ENCODE measurements at places on chromosomes 3 and 15. TPM values are rescaled to one million over a fixed set of nuclear protein-coding genes. Genes with fewer than 3 reads are reported as not detected.

Gene LRTM1
- not detected for total RNA-seq

Gene ADAMTSL3
- total RNA-seq = 23.4 TPM

Gene NOX5
- 0.60 TPM for total RNA-seq

DNA sequence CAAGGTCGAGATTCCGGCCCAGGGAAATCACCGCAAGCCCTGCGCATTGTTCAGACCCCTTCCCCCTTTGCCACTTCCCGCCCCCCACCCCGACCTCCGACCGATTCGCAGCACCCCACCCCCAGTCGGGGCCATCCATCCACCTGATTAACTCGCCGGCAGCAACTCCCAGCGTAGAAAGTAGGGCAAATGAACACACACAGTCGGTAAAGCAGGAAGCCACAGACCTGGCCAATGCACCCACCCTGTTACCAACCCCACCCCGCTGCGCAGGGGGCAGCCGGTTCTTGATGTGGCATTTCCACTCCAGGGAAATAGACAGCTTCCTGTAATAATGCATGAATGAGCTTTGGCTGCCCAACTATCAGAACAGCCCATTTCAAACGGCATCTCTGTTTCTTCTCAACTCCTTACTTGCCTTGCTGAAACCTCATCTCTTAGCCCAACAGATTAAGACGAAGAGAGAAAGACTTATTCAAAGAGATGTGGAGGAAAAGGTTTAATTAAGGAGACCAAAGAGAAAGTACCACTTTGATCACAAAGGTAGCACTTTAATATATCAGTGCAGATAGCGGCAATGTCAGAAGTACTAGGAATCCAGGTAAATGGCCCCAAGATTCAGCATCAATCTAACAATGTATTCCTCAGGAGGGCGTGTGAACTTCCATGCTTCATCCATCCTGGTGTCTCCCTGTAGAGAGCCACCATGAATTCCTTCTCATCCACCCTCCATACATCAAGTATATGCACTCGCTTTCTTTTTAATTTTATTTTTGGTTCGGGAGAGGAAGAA is 1.9 kb downstream of the TNIK start:
- no peak for DNase-seq

- no peak for DNase-seq
Observed at GRCh38 chr3:10553591-10554235, 48.3 kb upstream of the ATP2B2 start.

- peak; percentile 76 for DNase-seq
Observed at GRCh38 chr15:59492389-59493377, 54.7 kb downstream of the FAM81A start.

DNA sequence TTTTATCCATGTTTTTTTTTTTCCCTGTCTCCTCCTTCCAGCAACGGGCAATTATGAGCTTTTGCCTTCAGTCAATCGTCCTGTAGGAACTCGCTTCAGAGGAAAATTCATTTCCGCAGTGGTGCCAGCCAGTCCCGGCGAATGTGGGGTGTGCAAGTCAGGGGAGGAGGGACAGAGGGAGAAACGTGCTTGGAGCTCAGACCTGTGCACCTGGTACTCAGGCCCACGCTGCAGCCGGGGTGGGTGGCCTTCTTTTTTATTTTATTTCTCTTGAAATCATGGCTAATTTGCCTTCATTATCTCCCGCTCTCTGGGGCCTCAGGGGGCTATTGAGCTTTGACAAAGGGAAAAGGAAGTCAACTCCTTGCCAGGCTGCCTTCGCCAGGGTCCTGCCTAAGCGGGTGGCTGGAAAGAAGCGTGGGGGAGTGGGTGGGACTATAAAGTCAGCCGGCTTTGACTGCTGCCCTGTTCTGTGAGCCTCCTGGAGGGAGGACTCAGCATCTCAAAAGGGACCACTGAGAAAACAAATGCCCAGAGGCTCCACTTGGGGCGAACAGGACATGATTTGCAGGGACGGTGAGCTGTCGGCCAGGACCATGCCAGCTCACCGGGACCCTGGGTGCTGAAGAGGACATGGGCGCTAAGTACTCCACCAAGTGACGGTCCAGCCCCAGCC is 5.5 kb downstream of the GRIP2 start:
- peak; percentile 51 for DNase-seq

- DNase-seq = no peak
Observed at GRCh38 chr3:119223511-119223910, 17.2 kb downstream of the B4GALT4 start.

GRCh38 chr15:65130941-65131340 is 2.7 kb downstream of the PDCD7 start:
- DNase-seq = no peak
